T-helper 17 cell (primary cell): ENCODE measurements at places on chromosomes 4 and X.

DNA sequence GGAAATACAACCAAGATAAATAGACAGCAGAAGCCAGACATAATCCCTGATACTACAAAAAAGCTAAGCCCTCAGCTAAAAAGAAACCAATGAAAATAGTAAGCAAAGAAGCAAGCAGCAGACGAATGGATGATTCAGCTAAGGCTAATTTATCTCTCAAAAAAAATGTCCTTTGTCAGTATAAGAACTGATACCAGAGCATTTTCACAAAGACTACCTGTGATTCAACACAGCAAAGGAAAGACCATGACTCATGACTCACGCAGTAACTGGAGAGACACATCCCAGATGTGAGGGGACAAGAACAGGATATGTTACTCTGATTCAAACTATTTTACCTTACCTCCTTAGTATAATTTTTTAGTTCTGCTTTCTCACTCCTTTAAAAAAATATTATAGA is 22.7 kb upstream of the TMPRSS11F start:
- DNase-seq, result no peak
- peaks cover 5% of the 10 kb centered on the region for H3K27me3 ChIP-seq
- no peaks in the 10 kb centered on the region for H3K36me3 ChIP-seq
- H3K27ac ChIP-seq, result no peak overlapping the region
- H3K4me3 ChIP-seq, result no peak overlapping the region

DNA sequence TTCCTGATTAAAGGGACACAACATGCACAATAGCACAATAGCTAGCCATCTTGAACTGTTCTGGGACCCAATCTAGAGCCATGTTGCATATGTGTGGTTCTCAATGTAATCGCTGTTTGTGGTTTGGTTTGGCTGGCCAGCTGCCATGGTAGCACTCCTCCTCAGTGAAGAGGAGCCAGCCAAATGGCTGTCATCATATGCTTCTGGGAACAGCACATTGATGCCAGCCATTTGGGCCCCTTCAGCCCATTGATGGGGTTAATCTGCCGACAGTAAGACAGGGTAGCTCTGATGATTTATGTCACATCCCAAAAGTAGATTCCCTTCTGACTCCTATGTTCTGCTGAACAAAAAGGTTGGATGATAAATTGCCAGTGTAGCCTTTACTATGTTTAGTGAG is 48.5 kb downstream of the AWAT2 start:
- H3K27me3 ChIP-seq, result no peaks in the 10 kb centered on the region
- DNase-seq, result no peak
- no peaks in the 10 kb centered on the region for H3K4me1 ChIP-seq
- H3K36me3 ChIP-seq, result no peaks in the 10 kb centered on the region

GRCh38 chr4:39682138-39682537 is 15.8 kb upstream of the UBE2K start:
- no peaks in the 10 kb centered on the region for H3K36me3 ChIP-seq
- H3K27ac ChIP-seq, result no peak overlapping the region
- no peak for DNase-seq
- H3K27me3 ChIP-seq, result peaks cover 27% of the 10 kb centered on the region
- H3K4me1 ChIP-seq, result no peaks in the 10 kb centered on the region
- no peak overlapping the region for H3K4me3 ChIP-seq

GRCh38 chr4:109588176-109588575 is 28.1 kb downstream of the MCUB start:
- peak overlapping the region; percentile 15 for H3K4me3 ChIP-seq
- peak overlapping the region; percentile 45 for H3K27ac ChIP-seq
- H3K36me3 ChIP-seq, result no peaks in the 10 kb centered on the region
- H3K4me1 ChIP-seq, result peaks cover 44% of the 10 kb centered on the region
- no peak for DNase-seq
- no peaks in the 10 kb centered on the region for H3K27me3 ChIP-seq

- H3K36me3 ChIP-seq, result no peaks in the 10 kb centered on the region
- no peak overlapping the region for H3K4me3 ChIP-seq
- peaks cover 10% of the 10 kb centered on the region for H3K27me3 ChIP-seq
- H3K4me1 ChIP-seq, result no peaks in the 10 kb centered on the region
Observed at GRCh38 chr4:78477276-78477675, 74.3 kb upstream of the ANXA3 start.

DNA sequence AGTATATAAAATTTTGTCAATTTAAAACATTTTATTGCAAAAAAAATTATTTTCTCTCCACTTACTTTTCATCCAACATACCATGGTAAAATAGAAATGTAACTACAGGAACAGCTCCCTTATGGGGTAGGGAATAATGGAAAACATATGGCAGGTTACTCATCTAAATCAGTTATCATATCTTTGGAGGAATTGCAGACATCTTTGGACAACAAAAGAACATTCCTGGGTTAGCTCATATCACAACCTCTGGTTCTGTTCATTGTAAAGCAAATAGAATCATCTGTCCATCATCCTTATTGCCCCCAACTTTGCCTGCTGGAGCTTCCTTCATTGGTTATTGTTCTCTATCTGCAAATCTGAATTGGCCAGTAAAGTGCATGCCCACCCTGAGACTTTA is 387.5 kb upstream of the GRID2 start:
- H3K4me1 ChIP-seq, result no peaks in the 10 kb centered on the region
- H3K27ac ChIP-seq, result no peak overlapping the region
- H3K27me3 ChIP-seq, result no peaks in the 10 kb centered on the region
- no peaks in the 10 kb centered on the region for H3K36me3 ChIP-seq

DNA sequence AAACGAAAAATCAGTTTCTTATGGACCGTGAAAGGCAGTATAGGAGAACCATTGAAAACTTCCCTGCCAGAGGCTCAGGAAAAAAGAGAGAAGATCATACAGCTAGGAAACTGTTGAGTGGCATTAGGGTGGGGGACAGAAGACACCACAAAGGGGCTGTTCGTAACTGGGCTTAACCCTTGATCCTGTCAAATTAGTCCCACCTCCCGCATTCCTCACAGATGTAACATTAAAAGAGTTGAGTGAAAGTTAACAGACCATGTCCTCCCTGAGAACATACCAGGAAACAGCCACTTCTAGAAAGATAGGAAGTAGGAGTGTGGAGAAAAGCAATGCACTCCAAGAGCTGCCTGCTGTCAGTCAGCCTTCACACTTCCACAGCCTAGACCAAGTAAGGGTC is 8.7 kb downstream of the SHROOM4 start:
- no peaks in the 10 kb centered on the region for H3K4me1 ChIP-seq
- no peak overlapping the region for H3K4me3 ChIP-seq
- peaks cover 14% of the 10 kb centered on the region for H3K27me3 ChIP-seq
- H3K36me3 ChIP-seq, result peaks cover under 1% of the 10 kb centered on the region
- H3K27ac ChIP-seq, result no peak overlapping the region
